ENCODE measurements at places on chromosomes 5 and 9.

- DNase-seq, result peak; percentile 51
Measured at GRCh38 chr9:10268531-10269485, 344.0 kb downstream of the PTPRD start.

GRCh38 chr9:137293482-137294090 is 8.5 kb downstream of the NRARP start:
- no peak for DNase-seq

DNA sequence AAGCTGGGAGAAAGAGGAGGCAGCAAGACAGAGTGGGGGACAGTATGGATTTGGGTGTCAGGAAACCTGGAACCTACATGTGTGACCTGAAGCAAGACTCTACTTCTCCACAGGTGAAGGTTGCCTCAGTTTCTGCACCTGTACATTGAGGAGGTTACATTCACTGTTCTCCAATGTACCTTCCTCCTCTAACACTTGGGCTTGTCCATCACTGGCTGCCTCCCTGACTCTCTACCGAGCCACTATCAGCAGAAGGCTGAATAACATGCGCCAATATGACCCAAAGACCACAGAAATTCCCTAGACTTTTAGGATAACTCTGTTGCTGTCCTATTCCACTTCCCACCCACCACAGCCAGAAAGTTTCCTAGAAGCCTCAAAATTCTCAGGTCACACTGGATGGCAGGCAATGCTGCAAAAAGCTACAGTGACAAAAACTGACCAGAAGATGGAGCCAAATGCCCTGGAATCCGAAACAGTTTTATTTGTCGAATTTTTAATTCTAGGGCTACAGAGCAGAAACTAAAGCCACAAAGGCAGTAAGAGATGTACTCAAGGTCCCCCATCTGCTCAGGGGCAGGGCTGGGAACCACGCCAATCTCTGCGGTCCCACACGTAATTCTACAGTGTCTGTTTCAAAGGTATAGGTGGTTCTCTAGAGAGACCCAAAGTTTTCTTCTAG is 64.4 kb downstream of the FAM114A2 start:
- peak; percentile 55 for DNase-seq

DNA sequence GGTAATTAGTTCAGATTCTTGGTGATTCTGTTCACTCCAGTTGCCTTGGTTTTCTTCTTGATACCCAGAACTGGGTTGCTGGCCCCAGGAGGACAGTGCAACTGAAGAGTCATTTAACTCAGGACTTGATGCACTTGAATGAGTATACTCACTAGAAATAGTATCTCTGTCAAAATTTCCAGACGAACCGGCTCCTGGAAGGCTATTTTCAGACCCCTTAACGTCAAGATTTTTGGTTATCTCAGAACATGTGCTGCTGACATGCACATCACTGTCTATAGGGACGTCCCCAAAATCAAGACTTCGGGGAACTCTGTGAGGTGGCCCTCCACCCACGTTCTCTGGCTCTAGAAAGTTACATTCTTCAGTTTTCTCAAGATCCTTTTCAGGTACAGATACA is 56.7 kb upstream of the PCA3 start:
- no peak for DNase-seq

- no peak for DNase-seq
Measured at GRCh38 chr5:35158622-35159369, 71.5 kb downstream of the PRLR start.

DNA sequence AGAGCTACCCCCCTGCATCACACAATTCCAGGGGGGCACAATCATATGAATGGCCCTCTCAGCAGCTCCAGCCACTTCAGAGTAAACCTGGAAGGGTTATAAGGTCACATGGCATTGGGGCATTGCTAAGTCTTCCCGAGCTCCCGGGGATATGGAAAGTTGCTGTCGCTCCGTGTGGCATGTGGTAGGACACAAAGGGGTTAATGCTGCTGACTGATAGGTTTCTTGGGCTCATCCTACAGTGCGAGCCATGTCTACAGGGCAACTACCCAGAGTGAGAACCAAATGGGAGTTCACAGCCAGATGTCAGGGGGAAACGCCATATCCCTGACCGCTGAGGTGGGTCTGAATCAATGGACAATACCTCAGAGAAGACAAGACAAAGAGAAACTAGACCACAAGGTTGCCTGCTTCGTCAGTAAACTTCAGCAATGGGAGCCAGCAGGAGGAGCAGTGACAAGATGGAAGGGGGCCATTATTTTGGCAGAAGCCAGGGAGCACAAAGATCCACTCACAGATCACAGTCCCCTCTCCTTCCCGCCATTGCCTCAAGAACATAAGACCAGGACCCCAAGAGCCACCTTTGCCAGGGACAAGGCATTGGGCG is 52.4 kb upstream of the SHISAL2B start:
- no peak for DNase-seq

- no peak for DNase-seq
Measured at GRCh38 chr9:72156586-72156985, 7.3 kb downstream of the GDA start.

GRCh38 chr9:592225-592624 is 249.3 kb upstream of the DMRT1 start:
- no peak for DNase-seq

DNA sequence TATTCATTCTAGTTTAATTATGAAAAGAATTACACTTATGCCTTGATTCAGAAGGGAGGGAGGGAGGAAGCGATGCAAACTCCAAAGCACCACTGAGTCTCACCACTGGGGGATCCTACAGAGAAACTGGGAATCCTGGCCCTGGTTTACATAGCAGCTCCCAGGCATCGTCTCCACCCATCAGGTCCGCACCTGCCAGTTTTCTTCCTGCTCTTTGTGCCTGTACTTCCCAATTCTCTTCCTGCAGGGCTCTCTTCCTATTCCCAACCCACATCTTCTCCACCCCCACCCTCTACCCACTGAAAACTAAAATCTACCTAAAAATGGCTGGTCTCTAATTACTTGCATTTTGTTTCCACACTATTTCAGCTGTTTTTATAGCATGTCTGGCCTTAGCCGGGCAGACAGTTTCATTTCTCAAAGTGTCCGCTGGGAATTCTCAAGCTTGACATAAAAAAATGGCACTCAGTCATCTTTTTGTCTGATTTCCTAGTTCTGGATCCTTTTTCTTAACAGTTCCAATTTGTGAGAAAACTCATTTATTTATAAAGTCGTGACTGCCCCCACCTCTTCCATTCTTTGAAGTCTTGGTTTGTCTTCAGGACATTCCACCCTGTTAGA is 1.6 kb upstream of the TNIP1 start:
- no peak for DNase-seq

- DNase-seq, result no peak
Measured at GRCh38 chr9:134053941-134054761, 13.7 kb downstream of the BRD3 start.

GRCh38 chr5:172501708-172502320 is 47.5 kb upstream of the SH3PXD2B start:
- no peak for DNase-seq

GRCh38 chr9:28600226-28600625 is 1026.9 kb upstream of the C9orf72 start:
- no peak for DNase-seq

GRCh38 chr5:143576711-143577484 is 173.4 kb upstream of the NR3C1 start:
- no peak for DNase-seq

DNA sequence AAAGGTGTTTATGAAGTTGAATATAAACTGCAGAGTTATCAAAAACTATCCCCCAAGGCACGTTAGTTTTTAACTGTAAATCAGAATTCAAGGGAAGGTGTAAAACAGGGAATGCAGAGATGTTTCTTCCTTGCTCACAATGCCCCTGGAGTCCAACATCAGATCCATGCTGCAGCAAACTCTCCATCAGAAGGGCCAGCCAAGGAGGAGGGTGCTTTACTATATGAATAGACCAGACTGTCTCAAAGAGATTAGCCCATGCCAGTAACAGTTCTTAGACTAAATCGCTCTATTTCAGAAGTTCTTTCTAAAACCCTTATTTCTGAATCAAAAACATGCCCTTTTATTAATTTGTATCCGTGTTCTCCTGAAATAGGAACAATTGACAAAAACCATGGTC is 362.8 kb upstream of the RPS23 start:
- no peak for DNase-seq

GRCh38 chr9:1938135-1938534 is 77.0 kb upstream of the SMARCA2 start:
- no peak for DNase-seq

DNA sequence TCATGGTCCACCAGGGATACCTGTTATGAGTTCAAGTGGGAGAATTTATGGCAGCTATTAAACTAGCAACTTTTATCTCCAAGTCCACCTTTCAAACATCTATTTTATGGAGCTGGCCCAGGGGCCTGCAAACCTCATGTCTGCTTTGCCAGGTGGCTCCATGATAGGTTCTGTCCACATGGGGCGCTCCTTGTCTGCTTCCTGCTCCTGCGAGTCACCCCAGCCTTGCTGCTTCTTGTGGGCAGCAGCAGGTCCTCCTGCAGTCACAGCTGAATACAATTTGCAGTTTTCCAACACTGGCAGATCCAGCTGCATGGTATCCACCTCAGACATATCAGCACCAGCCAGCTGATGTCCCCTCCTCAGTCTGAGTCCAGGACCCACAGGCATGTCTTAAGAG is 39.6 kb upstream of the FRRS1L start:
- no peak for DNase-seq

GRCh38 chr9:18730241-18730640 is 256.3 kb downstream of the ADAMTSL1 start:
- DNase-seq, result no peak

DNA sequence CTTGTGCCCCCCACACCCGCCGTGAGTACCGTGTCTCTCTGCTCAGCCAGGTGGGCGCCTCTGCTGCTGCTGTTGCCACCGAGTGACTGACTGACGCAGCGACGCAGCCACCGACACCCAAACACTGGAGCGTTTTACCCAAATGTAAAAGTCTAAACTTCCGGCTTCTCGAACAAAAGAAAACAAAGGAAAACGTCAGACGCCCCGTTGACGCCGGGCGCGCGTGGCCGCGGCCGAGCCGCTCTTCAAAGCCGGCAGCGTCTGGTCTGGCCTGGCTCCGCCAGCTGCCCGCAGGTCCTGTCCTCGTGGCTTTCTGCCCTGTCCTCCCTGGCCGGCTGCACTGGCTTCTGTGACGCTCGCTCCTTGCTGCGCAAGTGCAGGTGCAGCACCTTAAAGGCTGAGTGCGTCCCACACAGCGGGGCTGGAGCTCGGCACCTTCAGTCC is 41.4 kb upstream of the CLPTM1L start:
- DNase-seq, result peak; percentile 23

DNA sequence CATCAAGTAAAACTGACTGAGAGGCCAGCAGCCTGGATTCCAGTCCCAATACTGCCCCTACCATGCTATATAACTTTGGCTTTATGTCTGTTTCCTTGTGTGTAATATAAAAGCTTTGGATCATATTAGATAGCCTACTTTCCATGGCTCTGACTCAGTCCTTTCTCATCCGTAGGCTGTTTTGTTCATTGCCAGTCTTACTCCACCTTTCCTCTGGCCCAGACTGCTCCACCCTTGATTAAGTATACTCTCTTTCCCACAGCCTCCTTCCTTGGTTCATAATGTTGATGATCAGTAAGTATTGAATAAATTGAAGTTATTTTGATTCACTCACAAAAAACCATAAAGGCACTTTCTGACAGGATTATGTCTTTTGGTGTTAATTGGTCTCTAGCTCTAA is 1.5 kb upstream of the MRPS30 start:
- DNase-seq, result no peak

DNA sequence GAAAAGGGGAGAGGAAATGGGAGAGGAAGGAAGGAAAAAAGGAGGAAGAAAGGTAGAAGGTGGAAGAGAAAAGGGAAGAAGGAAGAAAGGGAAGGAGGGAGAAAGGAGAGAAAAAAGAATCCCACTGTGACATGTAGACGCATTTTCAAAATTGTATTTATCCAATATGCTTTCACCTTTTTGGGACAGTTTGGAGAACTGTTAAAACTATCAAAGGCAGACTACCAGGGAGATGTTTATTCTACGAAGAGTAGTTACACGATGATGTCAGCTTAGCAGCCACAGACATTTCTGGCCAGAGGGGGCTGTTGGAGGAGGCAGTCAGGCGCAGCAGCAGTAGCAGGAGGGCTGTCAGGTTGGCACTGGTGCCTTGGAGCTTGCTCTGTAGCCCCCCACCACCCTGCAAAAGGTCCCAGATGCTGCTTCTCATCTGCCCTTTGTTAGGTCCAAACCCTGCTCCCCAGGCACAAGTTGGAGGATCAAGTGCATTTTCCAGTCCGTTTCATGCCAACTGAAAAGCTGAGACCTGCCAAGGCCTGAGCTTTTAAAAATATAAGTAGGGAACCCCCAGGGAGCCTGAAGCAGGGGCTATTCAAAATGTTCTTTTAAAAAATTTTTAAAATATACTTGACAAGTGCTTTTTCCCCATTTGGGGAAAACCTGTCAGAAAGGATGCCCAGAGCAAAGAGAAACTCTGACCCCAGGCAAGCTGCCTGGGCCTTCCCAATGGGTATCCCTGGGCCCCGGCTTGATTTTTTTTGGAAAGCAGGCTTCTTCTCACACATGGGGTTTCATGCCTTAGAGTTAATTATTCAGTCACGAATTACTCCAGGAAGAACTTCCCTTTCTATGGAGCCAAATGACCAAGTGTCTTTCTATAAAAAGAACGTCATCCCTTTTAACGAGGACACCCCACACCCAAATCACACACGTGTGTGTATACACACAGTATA is 203.3 kb downstream of the SLIT3 start:
- no peak for DNase-seq

DNA sequence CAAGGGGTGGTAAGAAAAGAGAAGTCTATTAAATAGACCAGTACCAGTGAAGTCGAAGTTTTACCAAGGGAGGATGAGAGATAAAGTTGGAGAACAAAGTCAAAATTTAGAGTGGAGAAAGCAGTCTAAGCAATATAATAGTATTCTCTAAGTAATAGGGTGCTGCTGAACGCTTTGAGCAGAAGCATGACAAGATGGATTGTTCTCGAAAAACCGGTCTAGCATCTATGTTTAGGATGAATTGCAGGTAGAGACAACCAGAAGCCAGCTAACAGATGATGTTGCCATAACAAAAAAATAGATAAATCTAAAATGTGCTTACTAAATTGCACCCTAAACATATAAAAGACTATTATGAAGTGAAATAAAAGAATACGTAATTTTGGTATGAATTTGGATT is 237.0 kb downstream of the PRELID2 start:
- no peak for DNase-seq

- DNase-seq, result no peak
Measured at GRCh38 chr5:68086857-68087256, 128.7 kb upstream of the PIK3R1 start.

GRCh38 chr9:109329638-109330258 is 8.9 kb upstream of the EPB41L4B start:
- DNase-seq, result no peak

Data from KBM-7 (cell line).